Fibroblast of skin of scalp (primary cell): ENCODE measurements at places on chromosomes 6 and 20.

GRCh38 chr6:122202576-122203137, 196.8 kb upstream of the HSF2 start:
- DNase-seq: peak; percentile 44

DNA sequence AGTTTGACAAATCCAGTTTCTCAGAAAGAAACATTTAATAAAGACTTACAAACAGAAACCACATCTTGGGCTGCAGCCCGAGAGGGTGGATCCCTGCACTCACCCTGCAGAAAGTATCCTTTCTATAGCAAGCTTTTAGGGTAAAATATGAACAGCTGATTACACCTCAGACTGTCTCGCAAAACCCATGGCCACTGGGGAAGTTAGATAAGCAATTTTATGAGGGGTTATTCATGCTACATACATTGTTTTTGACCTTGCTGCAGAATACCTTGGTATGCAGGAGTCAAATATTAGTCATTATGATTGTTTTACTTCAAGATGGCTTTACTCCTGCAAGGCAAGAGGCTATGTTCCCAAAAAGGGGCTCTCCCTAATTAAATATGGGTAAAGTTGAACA, 126.9 kb downstream of the OR2B2 start:
- no peak for DNase-seq

- DNase-seq: no peak
Measured at GRCh38 chr20:58658760-58659159, 7.7 kb downstream of the STX16 start.

DNA sequence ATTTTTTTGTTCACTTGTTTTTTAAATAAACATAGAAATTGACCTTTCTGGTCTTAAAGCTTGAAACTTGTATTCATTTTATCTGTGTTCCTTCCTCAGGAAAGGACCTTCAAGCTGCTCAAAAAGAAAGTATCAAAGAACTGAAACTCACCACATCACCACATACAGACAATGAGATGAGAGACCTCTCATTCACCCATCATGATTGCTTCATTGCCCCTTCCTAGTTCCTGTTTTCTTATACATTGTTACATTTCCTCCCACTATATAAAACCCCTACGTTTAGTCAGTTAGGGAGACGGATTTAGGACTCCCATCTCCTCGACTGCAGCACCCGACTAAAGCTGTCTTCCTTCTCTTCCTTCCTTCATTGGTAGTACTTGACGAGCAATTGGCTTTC, 180.5 kb upstream of the OPRM1 start:
- DNase-seq: no peak

- DNase-seq: no peak
Measured at GRCh38 chr6:134666125-134666524, 283.8 kb downstream of the ALDH8A1 start.

GRCh38 chr6:49097116-49097515, 365.9 kb downstream of the MMUT start:
- DNase-seq: no peak

- DNase-seq: peak; percentile 9
Measured at GRCh38 chr6:35948725-35949124, 27.8 kb upstream of the SRPK1 start.

- DNase-seq: peak; percentile 75
Measured at GRCh38 chr20:346640-347316, at the start of gene NRSN2. TSS of gene NRSN2 (plus strand) at chr20:347111. CDS start at chr20:349644, 2,533 bp downstream.

DNA sequence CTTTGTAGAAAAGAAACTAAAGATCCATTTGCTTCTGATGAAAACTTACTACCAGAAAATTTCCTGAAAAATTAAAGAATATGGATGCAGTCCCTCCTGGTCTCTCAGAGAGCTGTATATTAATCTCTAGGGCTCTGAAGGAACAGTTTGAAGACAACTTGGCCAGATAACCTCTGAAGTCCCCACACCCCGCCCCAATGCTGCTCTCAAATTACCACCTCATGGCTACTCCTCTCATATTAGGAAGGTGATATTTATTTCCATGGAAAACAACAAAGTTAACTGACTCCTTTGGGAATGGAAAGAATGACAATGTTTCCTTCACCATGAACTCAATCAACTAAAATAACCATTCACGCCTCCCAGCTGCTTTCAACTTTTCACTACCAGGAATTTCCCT, 408.4 kb upstream of the FLRT3 start:
- no peak for DNase-seq

DNA sequence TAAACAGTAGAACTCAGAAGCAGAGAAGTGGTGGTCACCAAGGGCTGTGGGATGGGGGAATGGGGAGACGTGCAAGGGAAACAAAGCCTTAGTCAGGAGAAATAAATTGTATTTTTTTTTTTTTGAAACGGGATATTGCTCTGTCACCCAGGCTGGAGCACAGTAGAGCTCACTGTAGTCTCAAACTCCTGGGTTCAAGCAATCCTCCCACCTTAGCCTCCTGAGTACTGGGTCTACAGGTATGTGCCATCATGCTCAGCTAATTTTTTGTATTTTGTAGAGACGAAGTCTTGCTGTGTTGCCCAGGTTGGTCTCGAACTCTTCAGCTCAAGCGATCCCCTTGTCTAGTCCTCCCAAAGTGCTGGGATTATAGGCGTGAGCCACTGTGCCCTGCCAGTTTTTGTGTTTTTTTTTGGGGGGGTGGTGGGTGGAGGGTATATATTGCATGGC, 3.4 kb downstream of the HSPA1B start:
- no peak for DNase-seq

DNA sequence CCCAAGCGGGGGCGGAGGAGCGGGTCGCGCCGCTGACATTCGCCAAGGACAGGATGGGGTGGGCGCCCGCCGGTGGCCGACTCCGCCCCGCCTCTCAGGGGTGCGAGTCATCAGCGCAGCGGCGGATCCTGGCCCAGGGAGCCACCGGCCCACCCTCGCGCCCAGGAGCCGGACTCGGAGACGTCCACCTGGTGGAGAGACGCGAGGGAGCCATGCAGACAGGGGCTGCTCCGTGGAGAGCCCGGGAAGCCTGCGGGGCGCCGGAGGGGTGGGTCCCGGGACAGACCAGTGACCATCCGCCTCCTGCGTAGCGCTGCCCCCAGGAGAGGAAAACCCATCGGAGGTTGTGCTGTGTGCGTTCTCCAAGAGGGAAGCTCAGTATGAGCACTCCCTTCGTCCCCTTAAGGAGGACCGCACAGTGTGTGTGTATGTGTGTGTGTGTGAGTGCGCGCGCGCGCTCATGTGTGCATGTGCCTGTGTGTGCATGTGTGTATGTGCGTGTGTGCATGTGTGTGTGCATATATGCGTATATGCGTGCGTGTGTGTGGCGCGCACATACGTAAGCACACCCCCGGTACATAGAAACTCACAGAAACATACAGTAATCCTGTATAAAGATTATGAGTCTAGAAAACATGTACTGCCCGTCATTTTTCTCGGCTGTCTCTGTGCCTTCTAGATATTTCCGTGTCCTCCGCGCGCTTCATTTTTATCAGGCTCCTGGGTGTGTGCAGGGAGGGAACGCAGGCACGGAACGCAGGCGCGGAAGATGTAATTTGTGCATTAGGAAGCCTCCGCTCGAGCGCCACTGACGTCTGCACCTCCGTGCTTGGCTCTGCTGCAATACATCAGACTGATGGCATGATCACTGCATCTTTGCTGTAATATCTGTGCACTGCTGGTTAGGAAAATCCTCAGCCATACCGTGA, 158.9 kb downstream of the TBXT start:
- DNase-seq: peak; percentile 59

- DNase-seq: no peak
Measured at GRCh38 chr6:109445382-109445781, 4.9 kb downstream of the SMPD2 start.

- no peak for DNase-seq
Measured at GRCh38 chr20:25032478-25033264, 25.3 kb downstream of the ACSS1 start.

DNA sequence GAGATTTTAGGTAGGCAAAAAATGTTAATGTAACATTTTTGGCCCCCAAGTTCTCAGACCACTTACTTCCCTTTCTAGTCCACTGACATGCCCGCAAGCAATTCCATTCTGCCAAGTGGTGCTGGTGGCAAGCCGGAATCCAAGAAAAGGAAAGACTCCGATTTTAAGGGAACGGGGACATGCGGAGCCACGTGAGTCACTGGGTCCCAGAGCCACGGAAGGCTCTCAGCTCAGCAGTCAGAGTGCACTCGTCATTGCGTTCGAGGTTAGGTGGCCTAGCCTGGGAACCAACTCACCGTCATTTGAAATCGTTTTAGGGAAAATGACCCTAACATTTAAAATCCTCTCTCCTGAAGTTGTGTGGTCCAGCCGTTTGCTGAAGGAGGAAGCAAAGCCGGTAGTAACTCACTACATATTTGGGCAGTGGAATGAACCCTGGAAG, 711 bp upstream of the SIRT5 start:
- DNase-seq: peak; percentile 35

GRCh38 chr6:6858533-6858982, 249.2 kb upstream of the RREB1 start:
- DNase-seq: no peak

DNA sequence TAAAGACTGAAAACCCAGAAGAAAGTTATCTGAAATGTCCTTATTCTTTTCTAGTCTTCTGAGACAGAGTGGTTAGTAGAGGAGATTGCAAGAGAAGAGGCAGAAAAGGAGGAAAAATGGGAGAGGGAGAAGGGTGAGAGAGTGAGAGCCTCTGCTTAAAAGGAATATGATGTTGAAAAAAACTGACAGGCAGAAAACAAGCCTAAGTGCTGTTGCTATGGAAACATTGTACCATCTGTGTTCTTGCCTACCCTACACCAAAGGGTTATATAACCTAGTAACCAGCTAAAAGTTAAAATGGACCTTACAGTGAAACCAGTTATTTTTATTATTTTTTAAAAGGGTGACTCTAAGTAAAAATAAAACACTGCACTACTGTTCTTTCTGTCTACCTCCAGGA, 28.3 kb upstream of the SH3BGRL2 start:
- no peak for DNase-seq

DNA sequence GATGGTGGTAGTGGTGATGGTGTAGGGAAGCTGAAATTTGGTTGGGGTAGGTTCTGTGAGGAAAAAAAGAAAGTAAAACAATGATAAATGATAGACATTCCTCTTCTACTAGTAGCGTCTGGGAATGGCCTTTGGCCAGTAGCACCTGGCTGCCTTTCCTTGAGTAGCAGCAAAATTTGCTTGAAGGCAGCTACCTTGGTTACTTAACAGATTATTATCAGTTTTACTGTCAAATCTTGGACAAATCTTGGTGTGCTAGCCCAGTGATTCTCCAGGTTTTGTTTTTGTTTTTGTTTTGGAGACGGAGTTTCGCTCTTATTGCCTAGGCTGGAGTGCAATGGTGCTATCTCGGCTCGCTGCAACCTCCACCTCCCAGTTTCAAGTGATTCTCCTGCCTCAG, 26.4 kb downstream of the LIN28B start:
- DNase-seq: no peak

DNA sequence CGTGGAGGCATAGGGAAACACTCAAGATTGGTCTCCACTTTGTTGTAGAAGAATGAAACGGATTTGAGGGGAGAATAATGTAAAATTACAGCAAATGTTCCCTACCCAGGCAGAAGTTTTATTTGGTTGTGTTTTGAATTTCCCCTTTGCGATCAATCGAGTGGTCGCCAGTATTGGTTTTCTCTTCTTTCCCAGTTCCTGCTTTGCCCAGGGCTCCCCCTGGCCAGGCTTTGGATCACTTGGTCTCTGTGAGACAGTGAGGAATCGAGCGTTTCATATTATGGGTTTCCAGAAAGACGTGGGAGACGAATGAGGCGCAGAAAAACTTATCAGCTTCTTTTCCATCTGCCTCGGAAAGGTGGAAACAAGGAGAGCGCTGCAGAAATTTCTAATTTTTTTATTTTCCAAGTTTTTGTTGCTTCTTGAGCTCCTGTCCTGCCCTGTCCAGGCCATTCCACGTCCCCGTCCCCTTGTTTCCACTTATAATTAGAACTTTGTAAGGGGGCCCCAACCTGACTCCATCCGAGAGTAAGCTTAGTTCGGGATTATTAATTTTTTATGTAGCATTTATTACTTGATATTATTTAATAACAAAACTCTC, 7.5 kb upstream of the TBX18 start:
- no peak for DNase-seq

- peak; percentile 12 for DNase-seq
Measured at GRCh38 chr20:37935435-37935834, 32.5 kb downstream of the VSTM2L start.

GRCh38 chr6:119055069-119055468, 23.4 kb downstream of the FAM184A start:
- DNase-seq: no peak

GRCh38 chr20:15494851-15495250, 1078.4 kb downstream of the KIF16B start:
- DNase-seq: no peak

DNA sequence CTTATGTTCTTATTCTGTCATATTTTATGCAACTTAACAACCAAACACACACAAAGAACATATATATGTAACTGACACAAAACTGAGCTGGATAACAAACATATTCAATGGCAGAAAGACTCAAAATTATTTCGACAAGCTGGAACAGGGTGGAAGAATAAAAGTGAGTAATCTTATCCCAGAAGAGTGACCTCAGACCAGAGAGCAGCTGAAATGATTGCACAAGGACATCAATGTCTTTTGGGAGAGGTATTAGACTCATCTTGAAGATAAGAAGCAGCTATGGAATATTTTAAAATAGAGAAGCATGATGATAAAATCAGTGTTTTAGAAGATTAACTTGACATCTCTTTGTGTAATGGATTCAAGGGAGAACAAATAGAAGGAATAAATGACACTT, 191.6 kb upstream of the PRDM1 start:
- DNase-seq: no peak

GRCh38 chr6:161493576-161494118, 219.8 kb upstream of the AGPAT4 start:
- no peak for DNase-seq

- DNase-seq: no peak
Measured at GRCh38 chr6:155117785-155118184, 122.7 kb downstream of the TIAM2 start.

- DNase-seq: no peak
Measured at GRCh38 chr20:23626040-23626620, 11.6 kb downstream of the CST3 start.
